Naive thymus-derived CD4-positive, alpha-beta T cell (primary cell): ENCODE measurements at places on chromosomes 2 and 18. TPM values are rescaled to one million over a fixed set of nuclear protein-coding genes. Genes with fewer than 3 reads are reported as not detected.

XDH gene
- 0.33 and 0.36 TPM in 2 replicates for total RNA-seq

ACADL gene
- not detected for total RNA-seq

TFPI gene
- not detected for total RNA-seq

YPEL5 gene
- 1,022 TPM for total RNA-seq

GRCh38 chr2:239012228-239012627, 164.3 kb downstream of the TWIST2 start:
- no peak for DNase-seq

DNA sequence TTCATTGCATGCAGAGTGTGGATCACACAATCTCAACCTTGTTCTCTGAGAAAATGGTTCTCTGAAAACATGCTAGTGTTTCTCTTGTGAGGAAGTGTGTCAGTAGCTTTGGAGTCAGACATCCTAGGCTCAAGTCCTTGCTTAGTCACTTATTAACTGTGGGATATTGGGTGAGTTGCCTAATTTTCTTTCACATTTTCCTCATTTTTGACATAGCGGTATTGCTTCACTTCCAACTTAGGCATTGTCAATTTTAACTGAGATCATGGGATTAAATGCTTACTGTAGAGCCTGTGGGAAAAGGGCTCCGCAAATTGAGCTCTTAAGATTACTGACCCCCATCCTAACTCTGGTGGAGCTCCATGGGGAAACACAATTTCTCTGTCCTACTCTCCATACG, 622.2 kb downstream of the CNTNAP5 start:
- no peak for DNase-seq

- no peak for DNase-seq
Measured at GRCh38 chr2:127305990-127306585, 12.1 kb upstream of the ERCC3 start.

DNA sequence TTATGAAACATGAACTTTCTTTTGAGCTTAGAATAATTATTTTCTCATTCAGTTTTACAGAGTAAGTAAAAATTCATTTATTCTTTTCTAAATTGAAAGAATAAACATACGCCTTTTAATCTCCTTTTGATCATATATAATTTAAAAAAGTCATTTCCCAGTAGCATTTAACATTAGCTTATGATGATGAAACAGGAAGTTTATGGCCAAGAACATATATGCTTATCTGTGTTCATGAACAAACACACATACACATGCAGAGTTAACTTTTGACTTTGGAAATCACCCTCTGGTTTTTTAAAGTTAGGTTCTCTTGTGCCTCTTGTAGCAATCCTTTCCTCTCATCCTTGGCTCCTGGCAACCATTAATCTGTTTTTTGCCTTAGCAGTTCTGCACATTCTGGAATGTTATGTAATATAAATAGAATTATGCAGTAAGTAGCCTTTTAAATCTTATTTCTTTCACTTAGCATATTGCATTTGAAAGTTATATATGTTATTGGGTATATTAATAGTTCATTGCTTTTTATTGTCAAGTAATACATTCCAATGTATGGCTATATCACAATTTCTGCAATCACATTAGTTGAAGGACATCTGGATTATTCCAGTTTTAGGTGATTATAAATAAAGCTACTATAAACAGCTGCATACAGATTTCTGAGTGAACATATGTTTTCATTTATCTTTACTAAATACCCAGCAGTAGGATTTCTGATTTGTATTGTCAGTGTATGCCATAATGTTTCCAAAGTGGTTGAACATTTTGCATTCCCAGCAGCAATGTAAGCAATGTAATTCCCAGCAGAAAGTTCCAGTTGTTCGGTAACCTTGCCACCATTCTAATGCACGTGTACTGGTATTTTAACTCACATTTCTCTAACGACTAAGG, 210.3 kb downstream of the ZRANB3 start:
- no peak for DNase-seq

GRCh38 chr2:155377931-155378444, 679.5 kb downstream of the KCNJ3 start:
- no peak for DNase-seq

DNA sequence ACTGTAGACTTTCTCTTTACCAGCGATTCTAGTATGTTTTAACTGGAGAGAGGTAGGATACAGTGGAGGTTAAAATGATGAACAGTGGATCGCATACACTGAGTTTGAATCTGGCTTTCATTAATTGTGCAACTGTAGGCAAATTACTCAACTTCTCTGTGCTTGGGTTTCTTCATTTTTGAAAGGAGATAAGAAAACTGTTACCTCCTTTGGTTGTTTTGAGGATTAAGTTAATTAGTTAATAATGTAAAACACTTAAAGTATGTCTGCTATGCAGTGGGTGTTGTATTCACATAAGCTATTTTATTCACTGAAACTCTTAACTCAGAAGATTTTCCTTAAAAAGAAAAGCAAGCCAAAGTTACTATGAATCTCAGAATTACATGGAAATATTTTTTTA, 111.8 kb upstream of the CYP20A1 start:
- no peak for DNase-seq

DNA sequence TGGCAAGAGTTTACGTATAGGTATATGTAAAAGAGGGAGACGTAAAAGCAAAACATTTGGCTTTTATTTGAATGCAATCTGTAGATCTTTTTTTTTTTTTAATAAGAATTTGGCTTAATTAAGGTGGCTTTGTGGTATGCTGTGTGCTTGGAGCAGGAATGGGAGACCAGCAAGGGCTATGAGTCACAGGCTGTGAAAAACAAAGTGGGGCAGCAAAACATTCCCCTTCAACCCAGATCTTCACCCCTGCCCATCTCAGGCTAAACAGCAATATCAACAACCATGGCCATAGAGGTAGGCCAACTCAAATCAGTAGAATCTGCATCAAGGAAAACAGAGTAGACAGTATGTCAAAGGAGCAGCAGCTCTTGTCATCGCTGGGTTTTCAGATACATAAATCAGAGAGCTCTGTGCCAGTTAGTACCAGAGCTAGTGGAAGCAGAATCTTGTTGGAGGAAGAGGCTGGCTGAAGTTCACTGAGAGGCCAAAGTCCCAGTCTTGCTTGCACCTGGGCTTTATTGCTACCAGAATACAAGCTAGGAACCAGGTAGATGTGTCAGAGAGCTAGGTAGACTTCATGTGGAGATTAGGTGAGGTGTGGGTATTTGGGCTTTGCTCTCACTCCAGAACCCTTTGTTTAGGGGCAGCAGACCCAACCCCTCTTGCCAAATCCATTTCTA, 191.5 kb upstream of the FANCL start:
- DNase-seq = no peak

GRCh38 chr2:88071365-88071764, 3.7 kb downstream of the SMYD1 start:
- DNase-seq = no peak

DNA sequence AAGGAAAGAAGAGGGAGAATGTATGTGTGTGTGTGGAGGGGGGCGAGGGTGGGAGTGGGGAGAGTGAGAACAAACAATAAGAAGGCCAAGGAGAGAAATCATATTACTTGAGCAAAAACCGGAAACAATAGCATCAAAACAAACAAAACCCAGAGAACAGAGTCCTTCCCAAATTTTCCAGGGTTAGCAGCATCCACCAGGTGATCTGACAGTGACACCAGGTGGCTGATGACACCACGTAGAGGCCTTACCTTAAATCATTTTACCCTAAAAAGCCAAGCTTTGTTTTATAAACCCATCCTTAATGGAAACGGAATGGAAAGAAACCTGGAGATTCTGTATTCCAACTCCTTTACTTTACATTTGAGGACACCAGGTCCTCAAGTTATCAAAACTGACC, 42.9 kb downstream of the CDCA7 start:
- no peak for DNase-seq

GRCh38 chr2:209610631-209611030, 161.0 kb upstream of the UNC80 start:
- DNase-seq = no peak

DNA sequence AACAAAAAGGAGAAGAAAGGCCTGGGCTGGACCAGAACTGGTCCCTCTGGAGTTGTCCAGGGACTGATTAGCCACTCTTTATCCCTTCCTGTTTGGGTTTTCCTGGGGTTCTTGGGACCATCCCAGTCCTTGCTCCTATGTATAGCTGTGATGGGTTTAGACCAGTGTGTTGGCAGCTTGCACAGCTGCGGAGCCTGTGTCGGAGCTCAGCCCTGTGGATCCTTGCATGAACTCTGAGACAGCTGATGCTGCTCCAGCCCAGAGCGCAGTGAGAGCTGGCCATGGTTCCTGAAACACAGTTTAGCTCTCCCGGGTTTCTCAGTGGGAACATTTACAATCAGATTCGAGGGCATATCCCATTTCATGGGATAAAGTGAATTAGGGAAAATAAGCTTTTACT, 16.9 kb downstream of the IMPA2 start:
- DNase-seq = no peak

GRCh38 chr18:3914833-3915610, 465.1 kb downstream of the TGIF1 start:
- no peak for DNase-seq

DNA sequence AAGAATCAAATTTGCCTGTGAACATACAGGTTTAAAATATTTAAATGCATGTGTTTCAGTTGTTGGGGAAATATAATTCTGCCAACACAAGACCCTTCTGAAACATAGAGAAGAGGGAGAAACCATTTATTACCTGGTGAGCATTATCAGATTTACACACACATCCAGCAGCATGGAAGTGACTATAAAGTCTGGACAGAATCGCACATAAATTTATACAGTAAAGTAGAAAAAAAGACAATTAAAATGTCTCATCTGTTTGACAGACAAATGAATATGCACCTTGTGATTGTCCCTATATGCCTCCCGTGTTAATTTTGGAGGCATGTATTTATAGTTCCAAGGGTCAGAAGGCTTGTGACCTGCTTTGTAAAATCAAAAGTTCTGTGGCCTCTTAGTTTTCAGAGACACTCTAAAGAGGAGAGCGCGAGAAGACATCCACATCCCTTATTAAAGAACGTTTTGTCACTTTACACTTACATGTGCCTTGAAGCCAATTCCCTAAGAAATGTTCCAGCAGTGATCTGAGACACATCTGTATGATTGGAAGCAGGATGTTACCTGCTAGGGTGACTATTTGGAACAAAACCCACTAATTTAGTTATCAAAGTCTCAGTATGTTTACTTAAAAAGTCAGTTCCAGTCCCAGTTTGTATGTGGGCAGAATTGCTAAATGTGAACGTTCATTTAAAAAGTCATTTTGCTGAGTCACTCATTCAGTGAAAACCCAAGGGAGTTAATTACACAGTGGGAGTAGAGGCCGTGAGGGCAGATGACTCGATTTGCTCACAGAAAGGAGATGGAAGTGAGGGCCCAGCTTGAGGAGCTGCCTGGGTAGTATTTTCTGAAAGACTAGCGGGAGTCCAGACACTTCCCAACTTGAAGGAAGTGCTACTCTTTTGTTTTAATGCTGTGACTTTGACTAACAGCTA, 527.6 kb upstream of the MEX3C start:
- no peak for DNase-seq

GRCh38 chr2:209976698-209977385, 25.6 kb upstream of the RPE start:
- DNase-seq = no peak
